ENCODE measurements at places on chromosomes 13 and 19.

GRCh38 chr19:38425810-38426466, at the start of gene RASGRP4:
Gene RASGRP4 (minus strand): TSS chr19:38426219. CDS start chr19:38426091, 128 bp downstream.
- DNase-seq = peak; percentile 70

- DNase-seq = no peak
Observed at GRCh38 chr19:29096896-29097295, 116.1 kb downstream of the UQCRFS1 start.

GRCh38 chr13:46350003-46350402, 37.0 kb downstream of the RUBCNL start:
- DNase-seq = no peak

DNA sequence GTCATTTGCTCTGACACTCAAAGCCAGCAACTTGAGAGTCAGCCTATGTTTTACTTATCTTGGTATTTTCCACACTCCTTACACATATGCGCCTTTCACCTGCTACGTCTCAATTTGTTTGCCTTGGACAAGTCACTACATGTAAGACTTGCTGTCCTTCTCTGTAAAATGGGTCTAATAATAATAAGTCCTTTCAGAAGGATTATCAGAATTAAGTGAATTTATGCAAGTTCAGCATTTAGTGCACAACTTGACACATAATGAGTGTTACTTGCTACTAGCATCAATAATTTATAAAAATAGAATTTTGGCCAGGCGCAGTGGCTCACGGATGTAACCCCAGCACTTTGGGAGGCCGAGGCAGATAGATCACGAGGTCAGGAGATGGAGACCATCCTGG, 71.1 kb upstream of the UBL3 start:
- DNase-seq = no peak

GRCh38 chr13:99978799-99979452, 2.7 kb upstream of the ZIC2 start:
- no peak for DNase-seq

DNA sequence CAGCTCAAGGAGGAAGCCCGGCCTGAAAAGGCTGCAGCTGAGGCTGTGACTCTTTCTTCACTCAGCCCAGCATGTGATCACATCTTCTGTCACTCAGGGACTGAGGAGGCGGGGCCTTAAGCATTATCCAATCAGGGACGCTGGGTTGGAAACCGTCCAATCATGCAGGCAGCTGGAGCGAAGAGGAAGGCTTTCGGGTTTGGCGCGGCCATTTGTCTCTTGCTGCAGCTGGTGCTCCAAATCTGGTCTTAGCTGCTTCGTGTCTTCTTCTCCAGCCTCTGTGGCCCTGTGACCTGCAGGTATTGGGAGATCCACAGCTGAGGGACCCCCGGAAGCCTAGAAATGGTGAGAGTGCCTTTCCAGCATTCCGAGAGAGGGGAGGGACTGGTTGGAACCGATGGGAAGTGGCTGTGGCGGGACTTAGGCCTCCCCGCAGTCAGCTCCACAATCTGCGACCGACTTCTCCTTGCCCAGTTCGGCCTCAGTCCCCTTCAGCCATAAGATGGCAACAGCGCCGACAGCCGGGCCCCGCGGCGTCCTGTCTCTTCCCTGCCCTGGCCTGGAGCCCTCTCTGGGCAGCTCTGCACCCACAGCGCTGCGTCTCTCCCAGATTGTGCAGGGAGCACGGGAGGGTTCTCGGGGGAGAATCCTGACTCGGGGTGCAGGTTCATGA, at the start of gene ZNF90:
Gene ZNF90 (plus strand): TSS at position 210 of the 673 bp plus-strand sequence. CDS start 133 bp downstream, at position 343.
- peak; percentile 48 for DNase-seq

DNA sequence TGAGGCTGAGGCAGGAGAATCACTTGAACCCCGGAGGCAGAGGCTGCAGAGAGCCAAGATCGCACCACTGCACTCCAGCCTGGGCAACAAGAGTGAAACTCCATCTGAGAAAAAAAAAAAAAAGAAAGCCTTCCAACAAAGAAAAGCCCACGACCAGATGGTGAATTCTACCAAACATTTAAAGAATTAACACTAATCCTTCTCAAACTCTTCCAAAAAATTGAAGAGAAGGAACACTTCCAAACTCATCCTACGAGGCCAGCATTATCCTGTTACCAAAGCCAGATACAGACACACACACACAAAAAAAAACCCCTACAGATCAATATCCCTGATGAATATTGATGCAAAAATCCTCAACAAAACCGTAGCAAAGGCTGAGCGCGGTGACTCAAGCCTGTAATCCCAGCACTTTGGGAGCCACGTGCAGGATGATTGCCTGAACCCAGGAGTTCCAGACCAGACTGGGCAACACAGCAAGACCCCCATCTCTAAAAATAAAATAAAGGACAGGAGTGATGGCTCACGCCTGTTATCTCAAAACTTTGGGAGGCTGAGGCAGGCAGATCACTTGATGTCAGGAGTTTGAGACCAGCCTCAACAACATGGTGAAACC, 6.2 kb upstream of the EVI5L start:
- no peak for DNase-seq

DNA sequence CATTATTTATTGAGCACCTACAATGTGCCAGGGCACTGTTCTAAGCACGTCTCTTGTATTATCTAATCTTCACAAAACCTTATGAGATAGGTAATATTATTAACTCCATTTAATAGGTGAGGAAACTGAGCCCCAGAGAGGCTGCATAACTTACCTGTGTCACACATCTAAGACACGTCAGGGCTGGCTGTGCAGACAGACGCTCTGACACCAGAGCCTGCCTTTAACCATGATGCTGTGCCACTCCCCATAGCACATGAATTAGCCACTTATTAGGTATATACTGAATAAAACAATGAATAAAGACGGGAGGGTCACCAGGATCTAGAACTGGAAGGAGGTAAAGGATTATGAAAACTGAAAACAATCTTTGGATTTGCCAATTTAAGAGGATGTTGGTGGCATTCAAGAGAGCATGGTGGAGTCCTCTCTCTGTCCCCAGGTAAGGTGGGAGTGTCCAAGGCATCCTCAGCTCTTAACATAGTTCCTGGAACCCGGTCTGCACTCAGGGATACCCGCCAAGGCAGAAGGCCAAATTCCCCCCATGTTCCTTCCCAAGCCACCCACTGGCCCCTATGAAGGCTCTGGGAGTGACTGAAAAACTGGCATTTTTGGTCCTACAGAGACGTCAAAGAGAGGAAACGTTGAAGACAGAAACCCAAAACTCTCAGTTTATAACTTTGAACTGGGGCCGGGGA, 479.7 kb downstream of the FOXO1 start:
- no peak for DNase-seq

Data from GM12891 (cell line).